Activated naive CD8-positive, alpha-beta T cell treated with anti-CD3 and anti-CD28 coated beads, Interleukin-2, amount 10 ng/mL, durations not matched to agents 7 days and 5 days (primary cell): ENCODE measurements at places on chromosomes 2 and 18. TPM values are rescaled to one million over a fixed set of nuclear protein-coding genes. Genes with fewer than 3 reads are reported as not detected.

Gene RFTN2
- 0.88 TPM for total RNA-seq

Gene UPP2
- total RNA-seq: not detected

DNA sequence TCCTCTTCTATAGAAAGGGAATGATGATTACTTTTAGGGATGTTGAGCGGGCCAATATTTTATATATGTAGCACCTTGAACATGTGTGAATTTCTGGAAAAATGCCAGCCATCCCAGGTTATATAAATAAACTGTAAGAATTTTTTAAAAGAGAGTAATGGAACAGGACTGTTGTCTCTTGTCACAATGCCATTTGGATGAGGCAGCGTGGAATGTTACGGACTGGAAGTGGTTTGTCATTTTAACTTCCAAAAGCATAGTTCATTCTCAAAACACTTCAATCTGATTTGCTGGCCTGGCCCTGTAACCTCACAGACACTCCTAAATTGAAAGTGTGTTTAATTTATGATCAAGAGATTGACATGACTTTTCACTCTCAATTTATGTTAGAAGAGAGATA lies 70.8 kb downstream of the TPGS2 start:
- peaks cover 2% of the 10 kb centered on the region for H3K27me3 ChIP-seq
- no peak for DNase-seq
- no peak overlapping the region for H3K27ac ChIP-seq
- H3K4me3 ChIP-seq: no peak overlapping the region
- no peaks in the 10 kb centered on the region for H3K4me1 ChIP-seq

GRCh38 chr2:173989160-173989883 lies 24.1 kb upstream of the SP3 start:
- no peak overlapping the region for H3K4me3 ChIP-seq
- H3K4me1 ChIP-seq: no peaks in the 10 kb centered on the region
- DNase-seq: no peak
- H3K36me3 ChIP-seq: no peaks in the 10 kb centered on the region
- H3K27me3 ChIP-seq: peaks cover 11% of the 10 kb centered on the region

DNA sequence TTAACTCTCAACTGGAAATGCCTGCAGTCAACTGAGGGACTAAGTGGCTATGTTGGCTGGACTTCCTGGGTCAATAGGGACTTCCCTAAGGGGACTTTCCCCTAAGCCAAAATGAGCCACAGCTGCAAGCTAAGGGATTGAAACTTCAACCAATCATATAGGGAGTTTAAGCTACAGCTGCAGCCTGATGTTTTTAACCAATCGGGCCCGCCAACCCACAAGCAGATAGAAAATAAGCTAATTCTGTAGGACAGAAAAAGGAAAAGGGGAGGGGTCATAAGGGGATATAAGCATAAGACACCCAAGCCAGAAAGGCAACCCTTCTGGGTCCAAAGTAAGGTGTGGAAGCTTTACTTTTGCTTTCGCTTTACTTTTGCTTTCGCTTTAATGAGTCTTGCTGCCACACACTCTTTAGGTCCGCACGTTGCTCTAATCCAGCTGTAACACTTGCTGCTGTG lies 927.5 kb downstream of the ERBB4 start:
- H3K4me3 ChIP-seq: peak overlapping the region; percentile 74
- peak; percentile 24 for DNase-seq
- peaks cover 2% of the 10 kb centered on the region for H3K36me3 ChIP-seq
- H3K27me3 ChIP-seq: peaks cover 1% of the 10 kb centered on the region
- peaks cover 5% of the 10 kb centered on the region for H3K4me1 ChIP-seq
- H3K27ac ChIP-seq: peak overlapping the region; percentile 73

- H3K27me3 ChIP-seq: no peaks in the 10 kb centered on the region
- H3K4me1 ChIP-seq: no peaks in the 10 kb centered on the region
- no peak overlapping the region for H3K4me3 ChIP-seq
- no peaks in the 10 kb centered on the region for H3K36me3 ChIP-seq
- DNase-seq: no peak
These were observed 164.9 kb downstream of the L3MBTL4 start for GRCh38 chr18:6249788-6250187.

DNA sequence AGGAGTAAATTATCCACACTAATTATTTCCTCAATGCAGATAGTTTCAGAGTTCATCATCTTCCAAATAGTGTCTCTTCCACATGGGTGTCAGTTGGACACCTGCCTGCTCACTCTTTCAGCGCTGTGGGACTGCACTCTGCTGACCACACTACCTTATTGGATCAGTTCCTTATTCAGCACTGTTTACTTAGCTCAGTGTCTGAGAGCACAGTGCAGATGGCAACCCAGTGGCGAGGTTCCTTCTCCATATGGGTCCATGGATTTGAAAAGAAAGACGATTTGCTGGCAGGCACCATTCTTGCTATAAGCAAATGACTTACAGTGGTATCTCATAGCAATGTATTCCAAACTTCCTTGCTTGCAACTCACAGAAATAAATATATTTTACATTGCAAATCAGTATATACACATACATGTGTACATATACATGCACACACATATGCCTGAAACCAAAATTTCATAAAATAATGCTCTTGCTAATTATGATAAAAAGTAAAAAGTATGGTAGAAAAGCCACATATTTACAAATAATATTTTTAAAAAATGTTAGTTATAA lies 354.8 kb downstream of the INSIG2 start:
- H3K4me3 ChIP-seq: no peak overlapping the region
- no peak overlapping the region for H3K27ac ChIP-seq
- H3K36me3 ChIP-seq: no peaks in the 10 kb centered on the region
- peaks cover 4% of the 10 kb centered on the region for H3K27me3 ChIP-seq

DNA sequence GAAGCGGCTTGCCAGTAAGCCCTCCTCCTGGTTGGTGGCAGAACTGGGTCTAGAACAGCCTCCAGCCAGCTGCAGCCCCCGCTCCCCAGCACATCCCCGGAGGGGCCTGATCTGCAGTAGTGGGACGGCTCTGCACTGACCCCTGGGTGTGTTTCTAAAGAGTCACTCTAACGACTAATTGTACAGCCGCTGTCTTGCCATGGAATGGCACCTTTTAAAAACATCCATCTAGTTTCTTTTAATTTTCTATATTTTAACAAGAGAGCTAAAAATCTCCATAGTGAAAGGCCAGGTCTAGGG lies 82.0 kb downstream of the MTCL1 start:
- H3K27me3 ChIP-seq: peaks cover 13% of the 10 kb centered on the region
- DNase-seq: no peak
- H3K4me1 ChIP-seq: peaks cover 5% of the 10 kb centered on the region
